ENCODE measurements at places on chromosomes 16 and 17.
A peak's percentile ranks its signal among the peaks of the same experiment; 100 is the strongest.

DNA sequence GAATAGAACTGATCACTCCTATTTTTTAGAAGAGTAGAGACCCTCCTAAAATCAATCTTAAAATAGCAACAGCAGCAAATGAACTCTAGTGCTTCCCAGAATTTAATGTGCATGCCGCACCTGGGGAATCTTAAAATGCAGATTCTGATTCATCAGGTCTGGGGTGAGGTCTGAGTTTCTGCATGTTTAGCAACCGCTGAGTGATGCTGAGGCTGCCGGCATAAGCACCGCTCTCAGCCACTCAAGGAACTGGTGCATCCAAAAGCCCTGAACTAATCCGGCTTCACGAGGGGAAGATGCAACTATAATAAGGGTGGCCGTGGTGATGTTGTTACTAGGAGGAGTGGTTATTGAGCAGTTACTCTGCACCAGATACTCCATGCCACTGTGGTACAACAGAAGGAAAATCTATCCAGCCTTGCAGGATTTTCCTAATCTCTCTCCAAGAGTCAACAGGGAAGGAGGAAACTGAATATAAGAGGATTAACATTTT lies 19.7 kb downstream of the SDK2 start:
- DNase-seq, result no peak

DNA sequence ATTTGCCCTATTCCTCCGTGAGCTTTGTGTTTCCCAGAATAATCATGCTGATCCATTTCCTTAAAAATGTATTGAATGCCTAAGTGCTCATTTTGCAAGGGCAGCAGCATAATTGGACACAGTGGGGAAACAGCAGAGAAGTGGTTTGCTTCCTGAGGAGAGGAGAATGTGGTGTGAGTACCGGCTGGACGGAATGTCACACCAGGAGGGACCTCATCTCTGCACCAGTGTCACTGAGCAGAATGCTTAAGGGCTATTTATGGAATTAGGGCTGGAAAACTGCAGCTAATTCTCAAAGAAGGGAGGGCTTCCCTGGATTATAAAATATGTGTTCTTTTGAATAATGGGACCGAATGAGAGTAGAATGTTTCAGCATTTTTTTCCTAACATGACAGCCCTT lies 1100.6 kb upstream of the RBFOX1 start:
- no peak for DNase-seq

DNA sequence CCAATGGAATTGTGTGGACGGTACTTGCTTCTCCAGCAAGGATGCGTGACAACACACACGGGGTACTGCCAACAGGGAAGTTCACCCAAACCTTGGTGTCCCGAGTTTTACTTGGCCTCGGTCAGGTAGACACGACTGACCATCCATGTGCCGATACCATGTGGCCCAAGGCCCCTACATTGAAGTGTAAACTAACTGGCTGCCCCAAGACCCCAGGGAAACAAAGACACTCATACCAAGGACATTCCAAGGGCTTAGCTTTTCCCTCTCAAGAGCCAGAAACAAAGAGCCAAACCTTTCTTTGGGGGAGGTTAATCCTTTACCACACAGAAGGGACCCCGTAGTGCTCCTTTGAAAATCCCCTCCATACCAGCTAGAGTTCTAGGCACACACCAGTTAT lies 215.9 kb upstream of the TNRC6C start:
- no peak for DNase-seq

- DNase-seq, result no peak
Measured at GRCh38 chr16:55101026-55101425, 170.4 kb downstream of the IRX5 start.

DNA sequence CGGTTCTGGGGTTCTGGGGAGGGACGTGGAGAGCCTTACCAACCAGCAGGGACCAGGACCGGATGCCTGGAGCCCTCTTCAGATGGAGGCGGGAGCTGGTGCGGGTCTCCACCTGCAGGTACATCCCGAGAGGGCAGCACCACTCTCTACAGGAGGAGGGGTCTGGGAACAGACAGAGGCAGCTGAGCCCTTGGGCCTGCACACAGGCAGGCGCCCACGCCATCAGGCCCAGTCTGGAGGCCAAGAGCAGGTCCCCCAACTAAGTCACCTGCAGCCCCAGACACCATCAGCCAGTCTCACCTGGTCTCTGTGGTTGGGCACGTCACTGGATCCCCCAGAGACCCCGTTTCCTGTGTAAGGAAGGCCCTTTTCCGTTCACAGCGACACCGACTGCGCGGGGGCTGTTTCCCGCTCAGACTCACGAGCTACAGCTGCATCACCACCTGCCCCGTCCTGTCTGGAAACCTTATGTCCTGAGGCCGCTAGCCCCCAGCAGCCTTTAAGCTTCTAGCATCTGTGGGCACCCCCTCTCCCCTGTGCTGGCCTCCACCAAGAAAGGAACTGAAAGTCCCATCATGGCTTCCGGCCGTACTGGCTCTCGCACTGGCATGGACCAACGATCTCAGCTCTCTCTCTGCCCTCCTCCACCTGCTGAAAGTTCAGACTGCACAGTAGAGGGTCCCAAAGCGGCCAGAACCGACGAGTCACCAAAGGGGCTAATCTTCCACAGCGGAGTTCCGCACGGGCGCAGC lies 1.2 kb downstream of the CYBC1 start:
- DNase-seq, result no peak

- no peak for DNase-seq
Measured at GRCh38 chr17:56203430-56203829, 50.2 kb downstream of the ANKFN1 start.

- peak; percentile 63 for DNase-seq
Measured at GRCh38 chr16:15682105-15682570, 32.1 kb downstream of the NDE1 start.

DNA sequence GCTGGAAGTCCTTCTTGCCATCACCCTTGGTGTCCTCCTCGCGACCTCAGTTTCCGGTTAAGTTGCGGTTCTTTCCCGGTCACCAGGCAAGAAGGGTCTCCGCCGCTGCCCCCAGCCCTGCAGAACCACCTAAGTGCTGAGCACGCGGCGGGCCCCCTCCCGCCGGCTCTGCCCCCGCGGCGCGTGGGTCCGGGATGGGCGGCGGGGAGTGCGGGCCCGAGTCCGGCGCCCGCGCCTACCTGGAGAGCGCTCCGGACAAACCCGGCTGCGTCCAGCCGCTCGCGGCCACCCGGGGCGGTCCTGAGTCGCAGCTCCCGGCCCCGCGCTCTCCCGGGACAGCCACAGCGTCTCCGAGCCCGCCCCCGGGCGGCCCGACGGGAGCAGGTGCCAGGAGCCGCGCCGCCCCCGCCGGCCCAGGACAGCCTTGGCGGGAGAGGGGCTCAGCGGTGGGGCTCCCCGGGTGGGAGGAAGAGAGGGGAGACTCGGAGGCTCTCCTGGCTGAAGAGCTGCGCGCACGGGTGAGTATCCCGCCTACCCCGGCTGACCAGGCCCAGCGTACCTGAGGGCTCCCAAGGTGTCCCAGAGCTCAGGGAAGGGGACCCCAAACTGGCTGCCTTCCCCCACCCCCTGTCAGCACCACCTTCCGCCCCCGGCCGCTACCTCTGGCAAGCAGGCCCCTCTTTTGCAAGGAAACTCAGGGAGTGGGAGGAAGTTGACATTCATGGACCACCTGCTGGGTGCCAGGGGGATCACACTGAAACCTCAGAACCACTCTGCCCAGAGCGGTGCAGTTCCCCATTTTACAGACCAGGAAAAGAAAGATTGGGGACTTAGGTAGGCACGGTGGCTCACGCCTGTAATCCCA lies 22.2 kb upstream of the C17orf113 start:
- DNase-seq, result no peak

DNA sequence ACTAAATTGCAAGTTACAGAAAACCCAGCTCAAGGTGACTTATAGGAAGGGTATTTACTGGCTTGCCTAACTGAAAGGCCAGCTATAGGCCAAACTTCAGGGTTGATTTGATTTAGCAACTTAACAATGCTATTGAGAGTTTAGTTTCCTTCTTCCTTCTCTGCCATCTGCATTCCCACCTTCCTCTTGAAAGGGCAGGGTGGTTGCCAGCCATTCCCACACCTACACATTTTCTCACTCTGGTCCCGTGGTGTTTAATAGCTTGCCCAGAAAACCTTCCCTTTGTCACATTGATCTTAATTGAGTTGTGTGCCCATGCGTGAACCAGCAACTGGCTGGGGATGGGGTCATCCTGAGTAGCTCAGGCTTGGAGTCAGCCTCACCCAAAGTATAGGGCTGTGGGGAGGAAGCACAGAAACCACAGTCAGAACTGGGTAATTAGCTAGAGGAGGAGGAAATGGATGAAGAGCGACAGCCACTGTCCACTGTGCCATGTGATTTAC lies 194.7 kb downstream of the SPECC1 start:
- DNase-seq, result no peak

GRCh38 chr16:58455750-58456149 lies 44.2 kb upstream of the NDRG4 start:
- DNase-seq, result no peak

DNA sequence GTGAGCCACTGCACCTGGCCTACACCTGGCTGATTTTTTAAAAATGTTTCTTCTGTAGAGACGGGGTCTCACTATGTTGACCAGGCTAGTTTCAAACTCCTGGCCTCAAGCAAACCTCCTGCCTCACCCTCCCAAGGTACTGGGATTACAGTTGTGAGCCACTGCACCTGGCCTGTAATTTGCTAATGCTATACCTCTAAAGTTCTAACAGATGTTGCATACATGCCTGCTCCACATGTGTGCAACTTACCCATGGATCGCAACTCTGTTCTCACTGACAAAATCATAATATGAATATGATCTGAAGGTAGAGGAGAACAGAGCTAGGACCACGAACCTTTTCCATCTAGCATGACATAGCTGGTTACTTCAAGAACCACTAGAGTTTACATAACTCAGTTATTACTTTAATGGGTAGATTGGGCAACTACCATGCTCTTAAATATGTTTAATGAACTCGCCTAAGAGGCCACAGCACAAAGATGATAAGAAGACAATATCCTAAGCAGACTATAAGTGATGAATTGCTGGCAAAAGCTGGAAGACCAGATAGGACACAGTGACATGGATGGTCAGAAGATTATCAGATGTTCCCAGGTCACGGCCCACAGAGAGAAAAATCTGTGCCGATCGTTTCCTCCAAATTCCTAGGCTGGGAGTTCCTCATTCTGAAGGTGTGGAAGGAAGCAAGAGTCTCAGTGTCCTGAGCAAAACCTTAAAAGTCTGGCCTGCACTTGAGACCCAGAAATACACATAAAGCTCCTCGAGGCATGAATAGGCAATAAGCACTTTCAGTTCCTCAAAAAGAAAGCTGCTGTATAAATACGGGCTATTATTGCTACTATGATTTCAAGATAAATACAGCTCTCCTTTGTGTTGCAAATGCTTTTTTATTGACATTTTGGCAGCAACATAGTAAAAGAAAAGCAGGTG lies 53.6 kb upstream of the ICAM2 start:
- no peak for DNase-seq

DNA sequence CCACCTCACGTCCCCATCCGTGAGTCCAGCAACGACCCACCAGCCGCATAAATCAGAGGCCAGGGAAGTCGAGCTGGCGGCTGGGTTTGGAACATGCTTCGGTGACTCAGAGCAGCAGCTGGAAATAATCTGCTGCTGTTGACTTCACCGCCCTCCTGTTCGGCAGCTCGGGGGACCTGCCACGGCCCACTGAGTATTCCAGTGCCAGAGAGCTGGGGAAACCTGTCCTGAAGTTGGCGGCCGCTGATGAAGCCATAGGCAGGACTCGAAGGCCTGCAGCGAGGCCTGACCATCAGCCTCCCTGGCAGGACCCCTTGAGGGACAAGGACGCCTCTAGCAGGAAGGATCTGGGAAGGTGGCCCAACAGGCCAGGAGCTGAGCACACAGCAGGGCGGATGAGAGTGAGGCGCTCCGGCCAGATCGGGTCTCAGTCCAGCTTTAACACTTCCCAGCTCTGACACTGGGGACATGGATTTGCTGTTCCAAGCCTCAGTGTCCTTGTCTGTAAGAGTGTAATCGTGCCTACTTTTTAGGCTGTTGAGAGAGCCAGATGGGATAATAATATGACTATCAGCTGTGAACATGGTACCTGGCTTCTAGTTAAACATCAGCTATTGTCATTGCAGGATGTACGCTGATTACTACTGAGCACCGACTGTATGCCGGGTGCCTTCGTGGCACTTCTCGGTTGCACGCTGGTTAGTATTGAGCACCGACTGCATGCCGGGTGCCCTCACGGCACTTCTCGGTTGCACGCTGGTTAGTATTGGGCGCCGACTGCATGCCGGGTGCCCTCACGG lies 50.4 kb upstream of the CIBAR2 start:
- peak; percentile 75 for DNase-seq

- peak; percentile 26 for DNase-seq
Measured at GRCh38 chr16:29852654-29853053, 10.4 kb downstream of the CDIPT start.

DNA sequence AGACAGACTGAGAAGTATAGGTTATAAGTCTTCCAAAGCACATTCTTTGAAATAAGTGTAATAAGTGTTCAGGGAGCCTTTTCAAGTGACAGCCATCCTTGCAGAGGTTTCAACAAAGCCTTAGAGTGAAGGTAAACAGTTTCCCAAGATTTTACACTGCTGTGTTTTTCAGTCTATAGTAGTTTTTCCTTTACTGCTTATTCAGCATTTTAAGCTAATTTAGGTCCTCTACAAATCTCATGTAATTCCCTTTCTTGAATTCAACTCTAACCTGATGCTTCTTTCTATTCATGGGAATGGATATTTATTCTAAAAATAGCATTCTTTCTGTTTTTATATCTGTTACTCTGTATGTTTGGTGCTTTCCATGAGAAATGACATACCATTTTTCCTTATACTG lies 211.3 kb downstream of the PHKB start:
- DNase-seq, result no peak

DNA sequence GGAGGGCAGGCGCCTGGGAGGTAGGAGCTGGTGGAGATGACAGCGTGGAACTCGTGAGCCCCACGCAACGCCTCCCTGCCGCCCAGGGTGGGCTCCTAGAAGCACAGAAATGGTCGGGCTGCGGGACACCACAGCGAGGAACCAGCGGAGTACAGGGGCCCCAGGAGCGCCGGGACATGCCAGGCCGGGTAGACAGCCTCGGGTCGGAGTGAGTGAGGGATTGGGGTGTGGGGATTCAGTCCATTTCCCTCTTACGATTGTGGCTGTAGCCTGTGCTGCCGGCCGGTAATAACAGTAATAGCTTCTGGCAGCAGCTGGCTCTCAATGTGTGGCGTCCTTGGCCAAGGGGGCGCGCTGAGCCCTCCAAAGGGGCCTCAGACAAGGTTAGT lies 12.2 kb upstream of the CES3 start:
- DNase-seq, result no peak

GRCh38 chr16:85222155-85222863 lies 110.0 kb upstream of the CIBAR2 start:
- DNase-seq, result no peak

DNA sequence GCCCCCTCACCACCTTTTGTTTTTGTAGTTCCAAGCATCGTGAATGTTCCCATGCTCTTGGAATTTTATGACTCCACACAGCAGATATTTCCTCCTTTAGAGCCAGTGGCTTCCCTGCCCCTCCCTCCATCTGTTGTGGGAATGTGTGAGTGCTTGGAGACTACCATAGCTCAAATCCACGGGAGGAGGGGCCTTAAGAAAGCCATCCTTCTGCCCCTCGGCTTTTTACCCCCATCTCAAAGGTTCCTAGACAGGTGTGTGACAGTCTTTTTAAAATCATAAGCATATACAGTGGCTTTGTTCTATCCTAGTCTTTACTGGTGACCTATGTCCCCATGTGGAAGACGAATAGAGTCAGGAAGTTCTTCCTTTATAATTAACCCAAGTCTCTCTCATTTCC lies 47.2 kb downstream of the YPEL2 start:
- peak; percentile 90 for DNase-seq

Measured in hepatic stellate cell (primary cell).